Left cardiac atrium (tissue), 4 donors: ENCODE measurements at places on chromosomes 3 and 15. TPM values are rescaled to one million over a fixed set of nuclear protein-coding genes. Genes with fewer than 3 reads are reported as not detected.

- DNase-seq = no peak
These were observed 48.5 kb downstream of the LINGO1 start for GRCh38 chr15:77584201-77584600.

GRCh38 chr3:70531063-70531657 is 218.7 kb upstream of the MDFIC2 start:
- DNase-seq = no peak

GRCh38 chr3:126104028-126104635 is 20.2 kb upstream of the SLC41A3 start:
- no peak for DNase-seq

DNA sequence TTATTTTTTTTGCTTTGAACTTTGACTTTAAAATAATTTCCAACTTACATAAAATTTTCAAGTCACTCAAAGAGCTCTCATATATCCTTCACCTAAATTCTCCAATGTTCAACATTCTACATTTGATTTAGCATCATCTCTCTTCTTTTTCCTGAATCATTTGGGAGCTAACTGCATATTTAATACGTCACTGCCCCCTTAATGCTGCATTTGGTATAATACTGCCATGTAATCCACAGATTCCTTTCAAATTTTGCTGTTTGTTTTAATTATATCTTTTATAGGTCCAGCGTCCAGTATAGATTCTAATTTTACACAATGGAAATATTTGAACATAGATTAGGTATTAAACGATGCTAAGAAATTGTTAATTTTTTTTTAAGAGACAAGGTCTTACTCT is 2.3 kb upstream of the EIF2AK4 start:
- DNase-seq = no peak

GRCh38 chr3:123813876-123814275 is 70.3 kb downstream of the MYLK start:
- DNase-seq = no peak

Gene GABRR3
- not detected for total RNA-seq

Gene LOXL1
- 12.0 TPM for total RNA-seq
